ENCODE measurements at places on chromosomes 11 and 22.

GRCh38 chr11:34773826-34774225 lies 142.4 kb downstream of the APIP start:
- no peak for DNase-seq

DNA sequence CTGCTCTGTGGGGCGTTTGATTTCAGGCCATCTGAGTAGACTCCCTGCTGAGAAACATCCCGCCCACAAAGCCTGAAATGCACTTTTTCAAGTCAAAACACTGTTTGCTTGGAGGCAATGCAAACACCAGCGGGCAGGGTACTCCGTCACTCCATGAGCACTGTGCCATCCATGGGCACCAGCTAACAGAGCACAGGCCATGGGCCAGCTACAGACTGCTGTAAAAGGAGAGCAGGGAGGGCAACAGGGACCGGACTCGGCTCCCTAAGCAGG lies 16.6 kb upstream of the EFCAB6 start:
- no peak for DNase-seq

- no peak for DNase-seq
Measured at GRCh38 chr11:8228231-8228630, 35.4 kb downstream of the LMO1 start.

DNA sequence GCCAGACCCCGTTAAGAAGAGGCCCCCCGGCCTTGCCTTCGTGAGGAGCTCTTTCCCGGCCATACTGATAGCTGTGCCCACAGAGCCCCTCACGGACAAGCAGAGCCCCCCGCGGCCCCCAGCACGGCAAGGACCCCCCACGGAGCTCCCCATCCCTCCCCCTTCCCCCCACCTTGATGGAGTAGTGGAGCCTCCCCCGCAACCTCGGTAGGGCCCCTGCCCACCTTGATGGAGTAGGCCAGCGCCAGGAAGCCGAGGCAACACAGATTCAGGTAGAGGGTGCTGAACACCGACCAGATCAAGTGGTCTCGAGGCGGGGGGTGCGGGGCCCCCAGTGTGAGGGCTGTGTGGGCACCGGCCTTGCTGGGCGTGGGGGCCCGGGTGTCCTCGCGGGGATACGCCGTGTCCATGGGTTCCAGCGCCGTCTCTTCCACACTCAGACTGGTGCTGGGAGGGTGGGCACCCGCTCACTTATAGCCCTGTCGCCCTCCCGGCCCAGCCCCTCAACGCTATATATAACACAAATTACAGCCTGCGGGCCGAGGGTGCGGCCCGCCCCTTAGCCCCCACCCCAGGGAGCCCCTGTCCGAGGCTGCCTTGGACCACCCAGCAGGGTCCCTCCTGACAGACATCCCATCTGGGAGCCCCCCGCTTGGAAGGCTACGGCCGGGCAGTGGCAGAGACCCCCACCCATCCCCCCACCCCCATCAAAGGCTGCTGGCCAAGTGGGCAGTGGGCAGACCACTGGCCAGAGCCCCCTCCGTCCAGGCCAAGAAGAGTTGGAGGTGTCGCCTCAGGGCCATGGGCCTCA lies at the start of gene IFITM5:
Gene IFITM5, minus strand, starts transcription at position 446 of the 811 bp plus-strand sequence. Its CDS starts 36 bp downstream, at position 410.
- no peak for DNase-seq

Data from T-helper 2 cell (primary cell).